ENCODE measurements at places on chromosomes 13 and 19. TPM values are rescaled to one million over a fixed set of nuclear protein-coding genes. Genes with fewer than 3 reads are reported as not detected.

GRCh38 chr19:47765523-47766358, 12.8 kb upstream of the SELENOW start:
- peak; percentile 36 for DNase-seq

GRCh38 chr19:46426506-46427162, 2.1 kb downstream of the PNMA8C start:
- peak; percentile 69 for DNase-seq

- peak; percentile 11 for DNase-seq
These were observed 30.1 kb downstream of the SCEL start for GRCh38 chr13:77565635-77566034.

DNA sequence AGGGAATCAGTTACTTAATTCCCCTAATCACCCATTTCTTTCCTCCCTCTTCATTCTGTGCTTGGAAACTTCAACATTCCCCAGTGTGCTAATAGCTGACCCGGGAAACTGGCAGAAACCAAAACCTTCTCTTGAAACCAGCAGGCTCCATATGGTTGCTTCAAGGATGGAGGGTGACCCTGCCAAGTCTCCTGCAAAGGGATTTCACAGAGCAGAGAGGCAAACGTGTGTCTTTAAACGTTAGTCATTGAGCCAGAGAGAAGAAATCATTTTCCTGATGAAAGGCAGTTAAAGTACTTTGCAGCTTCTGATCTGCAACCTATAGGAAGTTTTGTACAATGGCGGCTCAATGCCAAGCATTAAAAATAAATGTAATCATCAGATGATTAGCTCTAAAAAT, 220.9 kb downstream of the POU4F1 start:
- no peak for DNase-seq

Gene FAM124A
- total RNA-seq, result not detected

Gene NKG7
- not detected for total RNA-seq

Gene FFAR2
- not detected for total RNA-seq

Gene ZNF729
- not detected for total RNA-seq
